Skin of body (tissue), 3 donors: ENCODE measurements at places on chromosomes 7 and 10. TPM values are rescaled to one million over a fixed set of nuclear protein-coding genes. Genes with fewer than 3 reads are reported as not detected.

The TACC2 gene
- total RNA-seq: 40.2 TPM

The CLRN3 gene
- 0.39 TPM for total RNA-seq

The GIMAP7 gene
- 5.7 TPM for total RNA-seq

The CSGALNACT2 gene
- total RNA-seq: 29.6 TPM
